Upper lobe of left lung (tissue), 6 donors: ENCODE measurements at places on chromosomes 4 and X. TPM values are rescaled to one million over a fixed set of nuclear protein-coding genes. Genes with fewer than 3 reads are reported as not detected.

The DCAF4L1 gene
- 0.15 TPM for total RNA-seq

The IL13RA2 gene
- total RNA-seq = 1.0 TPM

The MAGEA2 gene
- total RNA-seq = not detected

The ABLIM2 gene
- total RNA-seq = 12.6 TPM

The UGT2B7 gene
- not detected for total RNA-seq

The CLNK gene
- 0.14 TPM for total RNA-seq

The NXF2B gene
- total RNA-seq = not detected

The CXCL5 gene
- 9.1 TPM for total RNA-seq

The SLITRK2 gene
- total RNA-seq = 1.00 TPM

The ARR3 gene
- not detected for total RNA-seq

The TMEM154 gene
- 2.4 TPM for total RNA-seq

The FDCSP gene
- total RNA-seq = not detected

The LNX1 gene
- 5.6 TPM for total RNA-seq

The FGFR3 gene
- total RNA-seq = 21.4 TPM

The KLF3 gene
- 44.7 TPM for total RNA-seq

The UGT2A1 gene
- total RNA-seq = not detected

The WDFY3 gene
- total RNA-seq = 94.3 TPM

The UGT2B15 gene
- not detected for total RNA-seq

The SYNPO2 gene
- 20.1 TPM for total RNA-seq

The RPS6KA6 gene
- 2.3 TPM for total RNA-seq

The DMP1 gene
- not detected for total RNA-seq

The RPGR gene
- total RNA-seq = 16.5 TPM

The F8A3 gene
- total RNA-seq = 10.2 TPM

The GAGE1 gene
- total RNA-seq = not detected

The ATP5ME gene
- 131 TPM for total RNA-seq

The CXCR3 gene
- not detected for total RNA-seq

The NSUN7 gene
- total RNA-seq = 5.9 TPM

The HTN1 gene
- not detected for total RNA-seq

The SPANXD gene
- total RNA-seq = not detected

The ARHGAP24 gene
- total RNA-seq = 65.4 TPM

The CYTL1 gene
- not detected for total RNA-seq

The LDB2 gene
- total RNA-seq = 50.7 TPM

The ASMT gene
- total RNA-seq = 2.2 TPM

The TGIF2LX gene
- not detected for total RNA-seq

The MAGEB18 gene
- not detected for total RNA-seq

The TIMM8A gene
- total RNA-seq = 8.1 TPM

The KCND1 gene
- 0.97 TPM for total RNA-seq
